Activated CD8-positive, alpha-beta memory T cell treated with anti-CD3 and anti-CD28 coated beads for 4 hours (primary cell): ENCODE measurements at places on chromosomes 5 and 9.

- no peak for DNase-seq
These were observed 78.3 kb downstream of the TNC start for GRCh38 chr9:115039516-115040120.

- no peak for DNase-seq
These were observed 98.6 kb downstream of the YTHDC2 start for GRCh38 chr5:113612060-113612496.

GRCh38 chr9:27595733-27596132 lies 22.5 kb upstream of the C9orf72 start:
- no peak for DNase-seq

DNA sequence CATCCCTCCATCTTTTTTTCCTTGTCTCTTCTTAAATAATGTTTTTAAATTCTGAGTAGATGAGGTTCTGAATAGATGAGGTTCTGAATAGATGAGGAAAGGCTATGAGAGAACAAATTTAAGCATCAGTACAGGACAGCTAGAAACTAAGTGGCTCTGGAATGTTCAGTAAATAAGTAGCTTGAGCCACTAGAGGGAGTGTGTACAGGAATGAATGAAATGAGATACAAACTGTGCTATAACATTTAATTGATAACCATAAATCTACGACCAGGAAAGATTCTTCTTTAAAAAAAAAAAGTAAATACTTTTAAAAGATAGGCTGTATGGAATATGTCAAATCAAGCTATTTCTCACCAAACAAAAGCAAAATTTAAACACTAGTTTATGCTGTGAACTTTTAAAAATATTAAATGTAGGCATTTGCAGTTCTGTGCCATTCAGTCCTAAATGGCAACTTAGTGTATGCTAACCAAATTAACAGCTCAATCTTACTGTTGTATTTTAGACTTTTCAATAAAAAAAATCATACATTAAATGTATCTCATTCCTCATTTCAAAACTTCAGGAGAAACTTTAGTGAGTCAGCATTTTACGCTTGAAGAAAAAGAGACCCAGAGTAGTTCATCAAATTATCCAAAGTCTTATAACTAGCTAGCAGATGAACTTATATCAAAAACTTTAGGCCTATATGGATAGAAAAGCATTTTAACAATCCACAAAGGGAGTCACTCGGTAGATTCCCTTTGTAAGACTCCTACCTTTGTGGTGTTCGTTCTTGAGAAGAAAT lies 70.4 kb upstream of the SNX2 start:
- no peak for DNase-seq

GRCh38 chr9:97425973-97426336 lies 14.1 kb downstream of the TDRD7 start:
- no peak for DNase-seq

DNA sequence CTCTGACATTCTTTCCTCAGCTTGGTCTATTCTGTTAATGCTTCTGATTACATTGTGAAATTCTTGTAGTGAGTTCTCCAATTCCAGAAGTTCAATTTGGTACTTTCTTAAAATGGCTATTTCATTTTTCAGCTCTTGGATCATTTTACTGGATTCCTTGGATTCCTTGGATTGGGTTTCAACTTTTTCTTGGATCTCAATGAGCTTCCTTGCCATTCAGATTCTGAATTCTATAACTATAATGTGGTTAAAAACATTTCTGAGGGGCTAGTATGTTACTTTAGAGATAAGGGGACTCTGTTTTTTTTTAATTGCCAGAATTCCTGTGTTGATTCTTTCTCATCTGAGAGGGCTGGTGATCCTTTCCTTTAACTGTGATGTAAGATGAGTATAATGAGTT lies 136.4 kb downstream of the MCTP1 start:
- no peak for DNase-seq
